Activated naive CD4-positive, alpha-beta T cell treated with Interleukin-2 at 50 U/mL for 16 hours (primary cell): ENCODE measurements at places on chromosomes 2 and 18.

DNA sequence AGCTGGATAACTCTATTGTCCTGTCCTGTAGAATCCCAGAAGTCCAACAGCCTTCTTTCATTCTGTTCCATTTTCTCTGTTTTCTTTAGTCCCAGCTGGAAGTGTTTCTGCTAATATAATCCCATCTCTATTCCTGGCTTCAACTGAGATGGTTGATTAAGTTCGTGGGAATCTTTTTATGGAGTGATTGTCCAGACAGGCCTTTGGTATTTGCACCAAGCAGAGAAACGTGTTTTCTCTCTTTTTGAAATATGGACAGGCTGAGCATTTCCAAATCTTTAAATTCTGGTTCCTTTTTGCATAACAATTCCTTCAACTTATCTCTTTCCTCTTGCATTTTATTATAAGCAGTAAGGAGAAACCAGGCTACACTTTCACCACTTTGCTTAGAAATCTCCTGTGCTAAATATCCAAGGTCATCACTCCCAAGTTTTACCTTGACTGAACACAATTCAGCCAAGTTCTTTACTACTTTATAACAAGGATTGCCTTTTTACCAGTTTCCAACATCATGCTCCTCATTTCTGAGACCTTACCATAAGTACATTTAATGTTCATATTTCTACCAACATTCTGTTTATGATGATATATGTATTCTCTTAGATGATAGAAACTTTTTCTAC lies 108.8 kb downstream of the ZFP36L2 start:
- DNase-seq = no peak

- no peak for DNase-seq
Observed at GRCh38 chr2:221449406-221449805, 122.7 kb downstream of the EPHA4 start.

- no peak for DNase-seq
Observed at GRCh38 chr18:54607213-54608027, 16.4 kb downstream of the DYNAP start.

GRCh38 chr2:130845505-130846085 lies 8.9 kb downstream of the ARHGEF4 start:
- no peak for DNase-seq

DNA sequence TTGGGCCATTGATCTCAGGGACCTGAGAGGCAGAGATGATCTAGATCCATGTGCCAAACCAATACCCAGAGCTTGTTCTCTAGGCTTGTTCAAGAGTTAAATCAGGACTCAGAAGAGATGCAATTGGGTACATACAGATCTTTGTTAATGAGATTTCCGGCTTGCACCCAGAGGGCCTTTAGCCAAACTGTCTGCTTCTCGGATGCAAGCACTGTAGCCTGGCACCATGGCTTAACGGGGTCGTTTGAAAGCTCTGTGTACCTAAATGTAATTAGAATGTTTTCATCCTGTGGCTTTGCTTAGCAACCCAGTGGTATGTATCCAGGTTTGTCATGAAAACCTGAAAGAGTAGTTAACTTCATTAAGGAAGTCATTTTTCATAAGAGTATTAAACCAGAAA lies 94.2 kb downstream of the TPGS2 start:
- no peak for DNase-seq

- no peak for DNase-seq
Observed at GRCh38 chr2:236666646-236667204, 97.1 kb downstream of the ACKR3 start.

- DNase-seq = no peak
Observed at GRCh38 chr2:5494212-5494611, 198.0 kb upstream of the SOX11 start.

GRCh38 chr18:50356036-50356945 lies 18.6 kb upstream of the SKA1 start:
- DNase-seq = no peak

GRCh38 chr2:15918761-15919356 lies 21.5 kb upstream of the MYCN start:
- DNase-seq = no peak

- no peak for DNase-seq
Observed at GRCh38 chr2:65021709-65022108, 32.5 kb downstream of the SLC1A4 start.

DNA sequence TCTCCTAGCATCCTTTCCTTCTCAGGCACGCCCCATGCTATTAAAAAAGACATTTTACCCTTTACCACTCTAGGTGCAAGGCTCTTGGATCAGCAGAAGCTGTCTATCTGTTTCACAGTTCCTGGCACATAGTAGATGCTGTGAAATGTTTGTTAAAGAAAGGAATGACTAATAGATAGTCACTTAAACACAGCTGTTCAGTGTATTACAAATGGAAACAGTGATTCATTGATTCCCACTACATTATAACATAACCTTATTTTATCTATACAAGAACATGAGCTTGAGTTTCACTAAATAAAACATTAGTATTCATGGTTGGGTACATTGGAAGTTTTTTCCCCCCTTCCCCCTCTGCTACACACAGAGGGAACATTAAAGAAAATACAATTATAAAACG lies 142.1 kb downstream of the ASXL3 start:
- no peak for DNase-seq

- DNase-seq = no peak
Observed at GRCh38 chr2:73007991-73008765, 63.3 kb downstream of the SFXN5 start.

DNA sequence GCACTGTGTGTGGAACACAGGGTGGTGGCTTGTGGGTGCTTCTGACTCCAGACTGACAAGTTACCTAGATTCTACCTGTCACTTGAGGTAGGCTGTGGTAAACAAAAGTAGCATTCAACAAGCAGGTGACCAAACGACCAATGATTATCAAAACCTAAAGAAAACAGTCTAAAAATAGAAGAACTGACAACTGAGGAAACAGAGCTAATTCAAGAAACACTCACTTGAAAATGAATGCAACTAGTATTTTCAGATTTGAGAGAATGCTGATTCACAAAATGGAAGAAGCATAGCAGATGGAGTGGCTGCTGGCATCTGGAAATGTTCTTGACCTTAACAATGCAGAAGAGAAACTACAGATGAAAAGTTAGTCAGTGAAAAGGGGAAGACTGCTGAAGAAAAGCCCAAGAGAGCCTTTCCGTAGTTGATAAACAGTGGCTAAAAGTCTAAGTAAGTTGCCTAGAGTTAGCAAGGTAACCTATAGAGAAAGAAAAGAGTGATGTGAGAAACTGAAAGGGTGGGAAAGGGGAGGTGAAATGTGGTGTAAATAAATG lies 170.4 kb downstream of the NCK2 start:
- DNase-seq = no peak

DNA sequence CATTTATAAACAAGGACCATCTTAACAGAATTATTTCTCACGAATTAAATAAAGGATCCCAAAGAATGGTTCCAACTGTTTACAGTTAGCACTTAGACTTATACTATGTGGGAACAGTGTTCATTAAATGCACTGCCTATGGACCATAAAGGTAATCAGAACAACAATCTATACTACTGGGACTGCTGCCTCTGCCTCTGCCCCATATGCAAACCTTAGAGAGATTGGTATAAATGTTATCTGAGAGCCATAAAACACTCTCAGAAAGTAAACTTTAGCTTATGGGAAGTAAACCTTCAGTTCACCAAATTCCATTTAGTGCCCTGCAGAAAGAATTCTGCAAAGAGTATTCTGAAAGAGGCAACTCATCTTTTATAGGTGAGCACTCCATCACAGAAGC lies 448.0 kb downstream of the NCKAP5 start:
- DNase-seq = no peak

- no peak for DNase-seq
Observed at GRCh38 chr2:151853070-151853758, 25.0 kb upstream of the ARL5A start.

DNA sequence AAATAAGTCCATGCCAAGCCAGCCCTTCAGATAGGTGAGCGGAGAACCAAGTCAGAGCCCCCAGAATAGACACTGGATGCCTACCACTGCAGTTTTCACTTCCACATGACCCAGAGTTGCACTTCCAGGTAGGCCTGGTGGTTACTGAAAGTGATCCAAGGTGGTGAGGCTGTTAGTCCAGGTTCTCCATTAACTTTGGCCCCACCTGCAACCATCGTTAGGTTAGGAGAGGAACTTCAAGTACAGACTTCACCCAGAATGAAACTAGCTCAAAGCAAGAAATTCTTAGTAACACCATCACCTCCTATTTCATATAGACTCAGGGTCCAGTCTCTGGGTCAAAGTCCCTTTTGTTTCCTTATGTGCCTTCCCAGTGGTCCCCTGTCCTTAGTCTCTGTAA lies 293.1 kb upstream of the ID2 start:
- no peak for DNase-seq

- DNase-seq = no peak
Observed at GRCh38 chr2:1893856-1894255, 149.5 kb upstream of the PXDN start.

DNA sequence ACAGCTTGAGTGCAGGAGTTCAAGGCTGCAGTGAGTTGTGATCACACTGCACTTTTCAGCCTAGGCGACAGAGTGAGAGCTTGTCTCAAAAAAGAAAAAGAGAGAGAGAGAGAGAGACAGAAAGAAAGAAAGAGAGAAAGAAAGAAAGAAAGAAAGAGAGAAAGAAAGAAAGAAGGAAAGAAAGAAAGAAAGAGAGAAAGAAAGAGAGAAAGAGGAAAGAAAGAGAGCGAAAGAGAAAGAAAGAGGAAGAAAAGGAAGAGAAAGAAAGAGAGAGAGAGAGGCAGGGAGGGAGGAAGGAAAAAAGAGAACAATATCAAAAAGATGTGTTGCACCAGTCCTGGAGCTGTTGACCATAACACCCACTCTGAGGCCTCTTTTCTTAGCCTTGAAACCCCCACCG lies 89.8 kb upstream of the MBOAT2 start:
- no peak for DNase-seq

GRCh38 chr2:237695201-237695780 lies 67.9 kb downstream of the LRRFIP1 start:
- no peak for DNase-seq

- no peak for DNase-seq
Observed at GRCh38 chr18:50717563-50717962, 102.3 kb downstream of the MRO start.

DNA sequence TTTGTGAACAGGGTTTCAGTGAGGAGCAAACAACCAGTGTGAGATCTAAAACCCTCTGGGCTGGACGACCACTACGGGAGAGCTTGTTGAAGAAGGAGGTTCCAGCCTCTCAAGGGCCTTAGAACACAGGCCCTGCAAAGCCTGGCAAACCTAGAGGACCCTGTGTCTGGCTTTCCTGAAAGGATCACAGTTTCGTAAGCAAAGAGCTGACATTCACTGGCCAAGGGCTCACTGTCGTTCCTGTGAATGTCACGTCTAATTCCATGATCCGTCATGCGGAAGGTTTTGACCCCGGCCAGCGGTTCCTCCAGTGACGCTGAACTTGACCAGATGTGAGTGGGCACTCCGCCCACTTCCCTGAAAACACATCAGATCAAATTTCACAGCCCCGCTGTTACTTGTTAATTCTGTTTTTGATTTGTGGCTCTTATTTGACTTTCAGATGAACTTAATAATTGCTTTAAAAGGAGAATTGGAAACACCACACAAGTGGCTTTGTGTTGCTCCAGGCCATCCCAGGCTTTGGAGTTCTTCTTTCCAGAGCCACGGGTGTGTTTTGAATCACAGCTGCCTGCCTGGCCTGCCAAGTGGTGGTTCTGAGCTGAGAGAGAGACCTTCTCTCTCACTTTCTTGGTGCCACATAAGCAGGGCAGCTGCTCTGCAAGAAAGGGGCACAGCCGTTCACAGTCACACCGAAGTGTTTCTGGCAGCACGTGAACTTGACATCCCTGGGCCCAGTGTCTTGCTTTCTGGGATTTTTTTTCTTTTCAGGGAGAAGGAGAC lies 308.4 kb downstream of the NDUFA10 start:
- no peak for DNase-seq

DNA sequence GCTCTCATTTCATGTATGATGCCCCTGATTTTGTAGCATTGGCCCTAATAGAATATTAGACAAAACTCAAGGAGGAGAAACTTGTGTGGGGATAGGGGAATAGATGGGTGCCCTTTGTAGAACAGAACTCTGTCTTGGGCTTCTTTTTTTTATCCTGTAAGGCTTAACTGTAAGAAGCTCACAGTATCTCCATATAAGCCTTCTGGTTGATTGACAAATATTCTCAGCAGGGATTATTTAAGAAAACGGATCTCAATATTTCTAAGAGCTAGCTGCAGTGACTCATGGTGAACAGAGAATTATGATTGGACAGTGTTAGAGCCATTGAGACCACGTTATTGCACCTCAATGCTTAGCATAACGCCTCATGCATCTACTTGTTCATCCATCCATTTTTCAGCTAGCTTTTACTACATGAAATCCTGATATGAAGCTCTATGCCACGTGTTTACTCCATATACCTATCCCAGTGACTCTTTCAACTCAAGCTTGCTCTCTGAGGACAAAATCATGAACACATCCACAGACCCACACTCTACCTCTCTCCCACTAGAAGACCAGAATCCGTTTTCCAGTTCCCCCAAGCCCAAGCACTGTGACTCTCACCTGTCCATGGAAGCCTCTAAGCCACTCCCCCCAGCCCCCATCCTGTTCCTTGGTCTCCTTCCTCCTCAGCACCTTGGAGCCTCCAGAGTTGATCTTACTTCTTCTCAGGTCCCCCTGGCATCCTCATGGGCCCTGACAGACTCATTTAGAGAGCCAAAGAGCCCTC lies 99.2 kb downstream of the BCL2L11 start:
- DNase-seq = no peak

- DNase-seq = no peak
Observed at GRCh38 chr2:216774180-216774579, 78.8 kb upstream of the IGFBP5 start.

- DNase-seq = no peak
Observed at GRCh38 chr2:188577231-188577630, 285.6 kb downstream of the GULP1 start.

- DNase-seq = no peak
Observed at GRCh38 chr18:9653390-9653789, 39.0 kb upstream of the PPP4R1 start.

DNA sequence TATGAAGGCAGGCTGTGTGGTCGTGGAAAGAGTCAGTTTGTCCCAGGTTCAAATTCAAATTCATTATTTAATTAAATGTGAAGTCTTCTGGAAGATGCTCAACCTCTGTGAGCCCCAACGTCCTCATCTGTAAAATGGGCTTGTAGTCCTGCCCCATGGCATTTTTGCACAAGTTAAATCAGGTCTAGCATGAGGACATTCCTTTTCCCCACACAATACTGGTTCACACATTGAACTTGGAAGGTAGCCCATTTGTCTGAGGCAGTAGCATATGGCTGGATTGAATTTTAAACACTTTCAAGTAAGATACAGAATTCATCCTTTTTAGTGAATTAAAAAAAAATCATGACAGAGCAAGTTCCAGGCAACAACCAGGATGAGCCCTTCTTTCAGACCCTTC lies 665.4 kb upstream of the HS6ST1 start:
- DNase-seq = no peak

- no peak for DNase-seq
Observed at GRCh38 chr2:16128746-16129610, 188.6 kb downstream of the MYCN start.
